ENCODE measurements at places on chromosomes 5 and 9. TPM values are rescaled to one million over a fixed set of nuclear protein-coding genes. Genes with fewer than 3 reads are reported as not detected.

DNA sequence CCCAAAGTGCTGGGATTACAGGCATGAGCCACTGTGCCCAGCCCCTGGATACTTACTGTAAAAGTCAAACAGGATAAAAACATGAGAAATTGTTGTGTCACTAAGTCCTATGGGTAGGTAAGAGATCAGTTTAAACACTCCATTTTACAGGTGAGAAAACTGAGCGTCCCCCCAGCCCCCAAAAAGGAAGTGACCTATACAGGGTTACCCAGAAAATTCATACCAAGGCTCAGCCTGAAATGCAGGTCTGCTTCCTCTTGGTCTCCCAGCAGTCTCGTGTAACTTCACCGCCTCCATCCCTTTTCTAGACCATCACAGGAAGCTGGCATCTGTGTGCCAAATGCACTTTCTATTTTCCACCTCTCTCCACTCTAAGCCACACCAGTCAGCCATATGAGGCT is 57.2 kb downstream of the TMOD1 start:
- no peaks in the 10 kb centered on the region for H3K27me3 ChIP-seq
- no peak for DNase-seq
- peak overlapping the region; percentile 84 for H3K27ac ChIP-seq
- H3K36me3 ChIP-seq: no peaks in the 10 kb centered on the region

- no peaks in the 10 kb centered on the region for H3K4me1 ChIP-seq
- no peak for DNase-seq
- no peaks in the 10 kb centered on the region for H3K27me3 ChIP-seq
- H3K4me3 ChIP-seq: no peak overlapping the region
- no peak overlapping the region for H3K27ac ChIP-seq
- no peaks in the 10 kb centered on the region for H3K36me3 ChIP-seq
These were observed 338.9 kb downstream of the EFNA5 start for GRCh38 chr5:107331882-107332281.

DNA sequence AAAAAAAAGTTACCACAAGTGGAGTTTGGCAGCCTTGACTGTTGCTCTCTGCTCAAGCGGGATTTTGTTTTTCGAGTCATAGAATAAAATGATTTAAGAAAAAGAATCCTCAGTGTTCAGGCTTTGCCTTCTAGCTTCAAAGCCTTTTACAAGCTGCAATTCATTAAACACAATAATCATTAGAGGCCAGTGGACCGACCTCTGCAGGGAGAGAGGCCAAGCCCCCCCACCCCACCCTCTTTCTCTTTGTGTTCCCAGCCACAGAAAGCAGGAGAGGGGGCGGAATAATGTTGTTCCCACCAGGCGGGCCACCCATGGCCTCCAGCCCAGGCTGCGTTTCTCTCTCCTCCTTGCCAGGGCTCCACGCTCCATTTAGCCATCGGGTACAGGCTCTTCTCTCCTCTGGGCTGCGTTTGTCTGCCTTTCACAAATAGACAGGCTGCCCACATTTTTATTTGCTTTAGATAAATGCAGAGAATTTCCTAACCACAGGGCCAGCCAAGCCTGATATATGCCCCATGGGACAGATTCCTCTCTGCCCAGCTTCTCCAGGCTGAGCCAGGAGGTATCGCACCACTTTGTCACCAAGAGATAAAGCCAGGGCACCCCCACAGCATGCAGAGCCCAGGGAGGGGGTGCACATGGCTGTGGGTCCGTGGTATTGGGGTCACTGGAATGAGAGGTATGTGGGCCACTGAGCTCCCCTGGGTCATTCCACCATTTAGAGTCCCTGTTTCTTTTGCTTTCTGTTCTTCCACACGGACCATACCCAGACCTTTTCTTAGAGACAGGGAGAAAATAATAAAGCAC is 318.8 kb downstream of the PIK3R1 start:
- H3K27me3 ChIP-seq: no peaks in the 10 kb centered on the region
- peaks cover 10% of the 10 kb centered on the region for H3K4me1 ChIP-seq
- no peak for DNase-seq
- H3K27ac ChIP-seq: no peak overlapping the region
- H3K36me3 ChIP-seq: no peaks in the 10 kb centered on the region
- peak overlapping the region; percentile 16 for H3K4me3 ChIP-seq

GRCh38 chr5:435961-436640 is 6.9 kb upstream of the EXOC3 start:
- H3K4me1 ChIP-seq: no peaks in the 10 kb centered on the region
- no peak overlapping the region for H3K27ac ChIP-seq
- H3K36me3 ChIP-seq: no peaks in the 10 kb centered on the region
- no peaks in the 10 kb centered on the region for H3K27me3 ChIP-seq

GRCh38 chr5:57845025-57845424 is 362.4 kb upstream of the ACTBL2 start:
- no peak for DNase-seq
- H3K27me3 ChIP-seq: no peaks in the 10 kb centered on the region
- no peaks in the 10 kb centered on the region for H3K4me1 ChIP-seq
- H3K4me3 ChIP-seq: no peak overlapping the region

DNA sequence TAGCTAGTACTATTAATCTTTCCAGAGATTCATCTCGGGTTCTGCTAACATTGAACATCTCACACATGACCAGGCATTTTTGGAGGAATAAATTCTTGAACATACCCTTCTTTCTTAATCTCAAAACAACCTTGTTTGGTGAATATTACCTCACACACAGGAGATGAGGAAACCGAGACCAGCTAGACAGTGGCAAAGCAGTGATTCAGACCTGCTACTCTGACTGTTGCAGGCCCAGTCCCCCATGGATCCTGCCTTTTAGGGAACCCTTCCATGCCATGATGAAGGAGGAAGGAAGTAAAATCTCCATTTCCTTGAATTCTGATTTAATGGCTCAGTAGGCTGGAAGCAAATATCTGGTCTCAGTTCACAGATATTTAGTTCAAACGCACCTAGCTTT is 2.6 kb downstream of the PCSK5 start:
- H3K4me1 ChIP-seq: peaks cover 6% of the 10 kb centered on the region
- no peak for DNase-seq
- H3K36me3 ChIP-seq: no peaks in the 10 kb centered on the region
- H3K27ac ChIP-seq: no peak overlapping the region
- peaks cover 11% of the 10 kb centered on the region for H3K27me3 ChIP-seq
- peak overlapping the region; percentile 74 for H3K4me3 ChIP-seq

DNA sequence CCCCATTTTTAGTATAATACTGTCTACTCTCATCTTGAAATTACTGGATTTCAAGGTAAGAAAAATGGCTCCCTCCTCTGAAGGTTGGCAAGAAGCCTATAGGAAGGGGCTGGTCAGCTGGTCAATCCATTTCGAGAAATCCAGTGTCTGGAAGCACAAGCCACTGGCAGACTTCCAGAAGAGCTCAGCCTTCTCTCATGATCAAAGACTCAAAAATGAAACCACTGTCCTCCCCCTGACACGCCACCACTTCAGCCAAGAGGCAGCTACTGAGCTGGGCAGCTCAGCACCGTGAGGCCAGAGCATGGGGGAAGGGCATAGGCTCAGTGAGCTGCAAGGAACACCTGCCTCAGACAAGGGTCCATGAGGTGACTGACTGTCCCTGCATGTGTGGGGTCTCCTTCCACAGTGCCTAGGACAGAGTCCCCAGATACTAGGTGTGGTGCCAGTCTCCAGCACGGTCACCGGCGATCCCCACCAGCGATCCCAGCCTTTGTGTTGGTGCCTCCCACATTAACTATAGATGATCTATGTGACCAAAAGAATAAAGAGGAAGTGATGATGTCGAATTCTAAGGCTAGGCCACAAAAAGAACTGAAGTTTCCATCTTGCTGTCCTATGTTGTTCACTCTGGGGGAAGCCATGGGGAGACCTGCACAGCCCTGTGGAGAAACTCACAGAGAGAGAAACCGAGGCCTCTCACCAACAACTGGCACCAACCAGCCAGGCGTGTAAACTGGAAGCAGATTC is 100.1 kb upstream of the LRRTM2 start:
- H3K4me3 ChIP-seq: no peak overlapping the region
- peak; percentile 58 for DNase-seq
- peak overlapping the region; percentile 73 for H3K27ac ChIP-seq
- no peaks in the 10 kb centered on the region for H3K27me3 ChIP-seq
- peaks cover 33% of the 10 kb centered on the region for H3K4me1 ChIP-seq
- H3K36me3 ChIP-seq: no peaks in the 10 kb centered on the region

- H3K27me3 ChIP-seq: no peaks in the 10 kb centered on the region
- H3K4me3 ChIP-seq: no peak overlapping the region
- no peaks in the 10 kb centered on the region for H3K36me3 ChIP-seq
- peak; percentile 59 for DNase-seq
- H3K27ac ChIP-seq: peak overlapping the region; percentile 39
These were observed 20.4 kb upstream of the IER5L start for GRCh38 chr9:129198319-129199043.

- peaks cover 12% of the 10 kb centered on the region for H3K27me3 ChIP-seq
- no peak overlapping the region for H3K4me3 ChIP-seq
- H3K36me3 ChIP-seq: no peaks in the 10 kb centered on the region
- H3K27ac ChIP-seq: no peak overlapping the region
- DNase-seq: no peak
These were observed 5.2 kb downstream of the GFI1B start for GRCh38 chr9:132983491-132984201.

- H3K27me3 ChIP-seq: no peaks in the 10 kb centered on the region
- no peak for DNase-seq
- peaks cover 20% of the 10 kb centered on the region for H3K4me1 ChIP-seq
- H3K4me3 ChIP-seq: no peak overlapping the region
- H3K36me3 ChIP-seq: no peaks in the 10 kb centered on the region
These were observed 31.6 kb upstream of the ACOT12 start for GRCh38 chr5:81425569-81425968.

- peaks cover 3% of the 10 kb centered on the region for H3K27me3 ChIP-seq
- no peak for DNase-seq
- H3K4me3 ChIP-seq: no peak overlapping the region
- no peaks in the 10 kb centered on the region for H3K4me1 ChIP-seq
These were observed 98.2 kb downstream of the RORB start for GRCh38 chr9:74595286-74595685.

- H3K27ac ChIP-seq: peak overlapping the region; percentile 95
- H3K4me1 ChIP-seq: peaks cover 45% of the 10 kb centered on the region
- no peak for DNase-seq
- H3K27me3 ChIP-seq: no peaks in the 10 kb centered on the region
- H3K36me3 ChIP-seq: no peaks in the 10 kb centered on the region
These were observed 129.4 kb downstream of the C9orf50 start for GRCh38 chr9:129491487-129491855.

DNA sequence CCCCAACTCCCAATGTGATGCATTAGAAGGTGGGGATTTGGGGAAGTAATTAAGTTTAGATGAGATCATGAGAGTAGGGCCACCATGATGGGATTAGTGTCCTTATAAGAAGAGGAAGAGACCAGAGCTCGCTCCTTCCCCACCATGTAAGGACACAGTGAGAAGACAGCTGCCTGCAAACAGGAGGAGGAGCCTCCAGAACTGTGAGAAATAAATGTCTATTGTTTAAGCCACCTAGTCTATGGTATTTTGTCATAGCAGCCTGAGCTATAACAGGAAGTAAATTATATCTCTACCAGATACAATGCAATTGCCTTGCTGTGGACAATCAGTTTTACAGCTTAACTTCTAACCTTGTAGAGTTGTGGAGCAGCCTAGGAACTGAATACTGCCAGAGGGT is 58.0 kb downstream of the ANKRD33B start:
- no peak for DNase-seq
- no peaks in the 10 kb centered on the region for H3K27me3 ChIP-seq
- no peaks in the 10 kb centered on the region for H3K36me3 ChIP-seq
- H3K4me3 ChIP-seq: no peak overlapping the region
- H3K4me1 ChIP-seq: no peaks in the 10 kb centered on the region

DNA sequence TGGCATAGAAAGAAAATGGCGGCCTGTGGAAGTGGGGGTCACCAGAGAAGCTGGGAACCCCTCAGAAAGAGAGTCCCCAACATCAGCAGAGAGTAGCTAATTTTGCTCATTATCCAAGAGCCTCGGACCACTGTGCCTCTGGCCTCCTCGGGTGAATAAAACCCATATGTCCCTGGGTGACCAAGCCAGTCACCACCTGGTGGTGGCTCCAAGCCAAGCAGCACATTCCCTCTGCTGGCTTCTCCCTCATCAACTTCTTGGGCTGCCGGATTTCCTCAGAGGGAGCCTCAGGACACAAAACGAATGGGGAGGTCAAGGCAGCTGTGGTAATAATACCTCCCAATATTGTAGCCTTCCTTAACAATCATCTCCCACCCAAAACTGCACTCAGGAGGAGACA is 242.5 kb downstream of the NFIB start:
- no peak overlapping the region for H3K4me3 ChIP-seq
- no peak for DNase-seq
- no peaks in the 10 kb centered on the region for H3K36me3 ChIP-seq
- no peaks in the 10 kb centered on the region for H3K27me3 ChIP-seq
- no peaks in the 10 kb centered on the region for H3K4me1 ChIP-seq

DNA sequence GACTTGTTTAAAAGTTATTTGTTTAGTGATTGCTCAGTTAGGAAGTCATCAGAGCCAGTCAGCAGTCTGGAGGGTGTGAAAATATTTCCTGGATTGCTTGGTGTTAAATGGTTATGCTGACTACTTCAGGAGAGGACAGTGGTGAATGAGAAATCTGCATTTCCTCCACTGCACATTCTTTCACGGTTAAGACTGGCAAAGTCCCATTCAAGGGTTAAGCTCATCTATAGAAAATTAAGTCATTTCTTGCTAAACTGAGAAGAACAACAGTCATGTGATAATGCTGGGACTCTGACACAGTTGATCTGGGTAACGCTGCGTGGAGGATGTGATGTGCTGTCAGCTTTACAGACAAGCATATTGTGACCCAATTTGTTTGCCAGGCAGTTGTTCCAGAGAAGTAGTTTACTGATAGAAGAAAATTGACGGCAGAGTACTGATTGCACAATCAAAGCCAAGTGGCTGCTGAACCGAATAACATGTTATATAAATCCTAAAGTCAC is 80.4 kb downstream of the GRAMD2B start:
- H3K4me3 ChIP-seq: no peak overlapping the region
- H3K4me1 ChIP-seq: no peaks in the 10 kb centered on the region
- H3K36me3 ChIP-seq: no peaks in the 10 kb centered on the region
- no peak overlapping the region for H3K27ac ChIP-seq

- H3K27me3 ChIP-seq: no peaks in the 10 kb centered on the region
- no peak for DNase-seq
- H3K27ac ChIP-seq: no peak overlapping the region
- no peak overlapping the region for H3K4me3 ChIP-seq
- H3K36me3 ChIP-seq: peaks cover 3% of the 10 kb centered on the region
These were observed 8.1 kb downstream of the OSMR start for GRCh38 chr5:38853753-38854470.

GRCh38 chr9:115208501-115208900 is 90.5 kb upstream of the TNC start:
- H3K27ac ChIP-seq: no peak overlapping the region
- H3K4me3 ChIP-seq: no peak overlapping the region
- H3K27me3 ChIP-seq: no peaks in the 10 kb centered on the region
- H3K36me3 ChIP-seq: no peaks in the 10 kb centered on the region

BHMT gene
- not detected for total RNA-seq

OTP gene
- not detected for total RNA-seq

CD274 gene
- 2.9 TPM for total RNA-seq

CCDC183 gene
- not detected for total RNA-seq

ADAMTS12 gene
- total RNA-seq: 1.1 TPM

CCDC127 gene
- 9.6 TPM for total RNA-seq

SH2D3C gene
- 10.6 TPM for total RNA-seq

CER1 gene
- total RNA-seq: not detected

PAEP gene
- not detected for total RNA-seq

PRDM9 gene
- not detected for total RNA-seq

PCDHGA3 gene
- total RNA-seq: 1.9 TPM

GFRA3 gene
- total RNA-seq: not detected

KCNMB1 gene
- total RNA-seq: 0.21 TPM

UGT3A2 gene
- not detected for total RNA-seq

Data from psoas muscle (tissue), 8 donors.